Hippocampal formation (tissue), 2 donors: ENCODE measurements at places on chromosomes 6 and 20.

- no peak for DNase-seq
Measured at GRCh38 chr6:35041086-35041861, 99.9 kb downstream of the TCP11 start.

GRCh38 chr6:111207141-111207858 is 120.0 kb downstream of the SLC16A10 start:
- DNase-seq, result no peak

DNA sequence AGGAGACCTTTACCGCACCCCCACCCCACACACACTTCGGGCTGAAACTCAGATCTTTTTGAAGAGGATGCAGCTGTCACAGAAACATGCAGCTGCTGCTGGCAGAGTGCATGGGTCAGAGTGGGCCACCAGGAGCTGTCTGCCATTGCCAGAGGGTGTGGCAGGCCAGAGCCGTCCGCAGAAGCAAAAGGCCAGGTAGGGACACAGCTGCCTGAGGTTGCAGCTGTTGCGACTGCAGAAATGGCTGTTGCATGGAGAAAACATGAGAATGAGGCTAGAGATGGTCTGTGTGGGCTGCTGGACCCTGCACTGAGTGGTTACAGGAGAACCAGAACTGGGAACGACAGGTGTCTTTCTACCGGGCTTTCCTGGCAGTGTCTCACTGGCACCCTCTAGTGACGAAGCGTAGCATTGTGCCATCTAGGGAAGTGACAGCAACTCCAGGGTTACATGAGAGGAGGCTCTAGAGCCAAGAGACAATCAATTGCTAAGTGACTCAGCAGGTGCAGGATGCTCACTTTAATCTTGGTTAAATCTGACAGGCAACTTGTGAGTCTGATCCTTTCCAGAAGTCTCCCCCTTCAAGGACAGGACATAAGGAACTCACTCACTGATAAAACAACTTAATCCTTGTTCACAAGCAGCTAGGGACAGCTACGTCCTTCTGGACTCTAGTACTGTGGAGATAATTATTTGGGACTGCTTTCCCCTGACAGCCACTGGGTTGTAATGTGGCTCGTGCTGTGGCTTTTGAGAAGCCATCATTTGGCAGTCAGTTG is 29.1 kb upstream of the SERPINB9 start:
- peak; percentile 73 for DNase-seq

DNA sequence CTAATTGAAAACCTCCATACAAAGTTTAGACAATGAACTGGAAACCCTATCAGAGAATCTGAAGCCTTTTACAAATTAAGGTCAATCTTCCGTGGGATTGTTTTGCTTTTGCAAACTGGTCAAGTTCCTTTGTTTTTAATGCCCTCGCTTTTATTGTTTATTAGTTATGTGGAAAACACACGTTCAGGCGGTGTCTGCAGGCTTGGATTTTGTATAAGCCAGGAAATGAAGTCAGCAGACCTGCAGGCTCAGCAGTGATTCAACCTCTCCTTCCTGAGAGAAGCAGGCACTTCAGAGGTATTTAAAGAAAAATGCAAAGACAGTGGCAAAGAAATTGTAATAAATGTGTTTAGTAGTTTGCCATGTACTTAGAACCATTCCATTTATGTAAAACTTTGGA is 103.4 kb upstream of the PDE10A start:
- no peak for DNase-seq

GRCh38 chr20:4369798-4370124 is 351.9 kb upstream of the PRND start:
- no peak for DNase-seq
